ENCODE measurements at places on chromosomes 5 and 9.

GRCh38 chr9:26321935-26322334 lies 570.7 kb downstream of the CAAP1 start:
- DNase-seq = no peak

DNA sequence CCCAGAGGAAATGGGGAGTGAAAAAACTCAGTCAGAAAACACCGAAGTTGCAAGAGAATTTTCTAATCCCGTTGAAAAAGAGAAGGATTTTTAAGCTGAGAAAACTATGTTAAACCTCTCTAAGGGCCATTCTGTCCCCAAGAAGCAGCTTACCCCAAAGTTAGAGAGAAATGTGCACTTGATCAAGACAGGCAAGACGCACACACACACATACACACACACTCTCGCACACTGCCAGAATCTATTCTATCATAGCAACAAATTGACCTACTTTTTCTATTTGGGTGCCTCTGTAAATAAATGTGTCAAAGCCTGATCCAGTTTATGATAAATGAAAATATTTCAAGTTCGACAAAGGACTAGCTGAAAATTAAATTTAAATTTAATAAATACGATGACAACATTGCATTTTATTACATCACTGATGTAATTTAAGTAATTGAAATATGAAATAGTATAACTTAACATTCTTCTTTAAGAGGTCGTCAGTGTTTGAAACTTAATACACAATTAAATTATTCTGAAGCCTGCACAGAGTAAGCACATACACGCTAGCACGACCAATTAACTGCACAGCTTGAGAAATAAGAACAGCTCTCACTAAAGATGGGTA lies 5.9 kb downstream of the NFIL3 start:
- no peak for DNase-seq

- peak; percentile 16 for DNase-seq
These were observed 319.8 kb downstream of the HCN1 start for GRCh38 chr5:45376417-45376816.

GRCh38 chr9:91419222-91420191 lies 4.1 kb downstream of the NFIL3 start:
- peak; percentile 93 for DNase-seq

DNA sequence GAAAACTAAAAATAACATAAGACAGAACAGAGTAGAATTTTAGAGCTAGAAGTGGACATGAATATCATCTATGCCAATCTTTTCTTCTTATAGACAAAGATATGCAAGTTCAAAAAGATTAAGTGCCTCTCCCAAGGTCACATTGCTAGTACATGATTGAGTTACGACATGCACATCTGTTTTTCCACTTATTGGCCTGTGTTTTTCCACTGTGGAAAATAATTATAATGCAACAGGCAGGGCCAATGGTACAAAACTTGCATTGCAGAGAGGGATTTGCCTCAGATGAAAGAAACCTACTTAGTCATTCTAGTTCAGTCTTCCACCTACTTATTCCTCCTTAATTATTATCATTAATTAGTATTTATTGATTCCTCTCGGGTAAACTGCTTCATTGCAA lies 407.8 kb upstream of the SGCD start:
- DNase-seq = peak; percentile 44

DNA sequence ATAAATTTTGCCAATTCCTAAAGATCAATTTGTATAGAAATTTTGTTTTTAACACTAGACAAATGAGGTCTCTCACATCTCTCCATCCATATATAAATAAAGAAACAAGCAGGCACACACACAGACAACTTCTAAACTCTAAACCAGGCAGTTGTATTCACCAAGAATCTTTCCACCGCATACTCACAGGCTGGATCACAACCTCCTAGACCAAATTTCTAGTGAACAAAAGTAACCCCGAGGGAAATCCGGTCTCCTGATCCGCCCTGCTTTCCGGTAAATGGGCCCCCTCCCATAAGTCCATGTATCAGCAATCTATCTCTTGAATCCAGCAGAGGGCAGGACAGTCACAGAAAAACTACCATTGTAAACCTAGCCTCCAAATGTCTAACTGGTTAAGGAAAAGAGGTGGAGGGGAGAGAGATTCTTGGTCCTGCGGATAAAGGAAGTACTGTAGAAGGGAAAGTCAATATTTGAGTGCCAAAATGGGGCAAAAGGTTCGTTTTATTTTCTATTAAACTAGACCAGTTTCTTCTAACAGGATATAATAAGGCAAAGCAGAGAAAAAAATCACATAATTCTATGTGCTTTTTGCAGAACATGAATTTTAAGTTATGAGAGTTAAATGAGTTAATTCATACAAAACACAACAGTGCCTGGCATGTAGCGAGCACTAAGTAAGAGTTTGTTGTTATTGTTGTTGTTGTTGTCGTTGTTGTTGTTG lies 4.8 kb upstream of the SMU1 start:
- DNase-seq = peak; percentile 89

DNA sequence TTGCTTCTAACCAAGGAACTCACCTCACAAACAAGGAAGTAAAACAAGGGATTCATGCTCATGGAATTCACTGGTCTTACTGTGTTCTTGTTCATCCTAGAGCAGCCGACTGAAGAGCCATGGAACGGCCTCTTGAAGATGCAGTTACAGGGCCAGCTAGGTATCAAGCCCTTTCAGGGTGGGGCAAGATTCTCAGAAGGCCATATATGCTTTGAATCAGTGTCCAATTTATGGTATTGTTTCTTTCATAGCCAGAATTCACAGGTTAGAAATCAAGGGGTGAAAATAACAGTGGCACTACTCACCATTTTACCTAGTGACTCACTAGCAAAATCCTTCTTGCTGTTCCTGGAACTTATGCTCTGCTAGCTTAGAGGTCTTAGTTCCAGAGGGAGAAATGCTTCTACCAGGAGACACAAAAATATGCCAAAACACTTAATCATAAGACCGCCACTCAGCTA lies 159.5 kb upstream of the CDH10 start:
- peak; percentile 81 for DNase-seq

- peak; percentile 9 for DNase-seq
These were observed 30.3 kb downstream of the MELK start for GRCh38 chr9:36603006-36603405.

GRCh38 chr9:90517103-90517502 lies 125.5 kb downstream of the DIRAS2 start:
- DNase-seq = no peak

GRCh38 chr9:129635099-129636065 lies 6.6 kb downstream of the ASB6 start:
- DNase-seq = no peak

GRCh38 chr5:84286662-84287061 lies 98.0 kb downstream of the EDIL3 start:
- no peak for DNase-seq

DNA sequence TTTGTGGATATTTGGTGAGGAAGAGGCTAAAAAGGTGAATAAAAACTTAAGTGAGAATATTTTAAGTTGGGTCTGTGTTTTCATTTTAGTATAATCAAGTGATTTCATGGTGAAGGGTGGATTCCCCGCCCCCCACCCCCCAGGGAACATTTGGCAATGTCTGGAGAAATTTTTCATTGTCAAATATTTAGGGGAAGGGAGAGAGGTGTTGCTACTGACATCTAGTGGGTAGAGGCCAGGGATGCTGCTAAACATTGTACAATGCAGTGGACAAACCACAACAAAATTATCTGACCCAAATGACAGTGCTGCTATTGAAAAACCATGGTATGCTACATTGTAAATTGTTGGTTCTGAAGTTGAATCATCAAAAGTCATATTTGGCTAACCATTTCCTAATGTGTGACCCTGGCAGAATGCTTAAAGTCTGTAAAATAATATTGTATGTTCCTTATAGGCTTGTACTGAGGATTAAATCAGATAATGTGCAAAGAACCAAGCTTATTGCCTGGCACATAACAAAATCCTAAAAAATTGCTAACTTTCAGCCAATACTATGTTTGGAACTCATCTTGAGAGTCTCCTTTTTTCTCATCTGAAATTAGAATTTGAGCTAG lies 5.6 kb downstream of the C5orf24 start:
- DNase-seq = peak; percentile 53

DNA sequence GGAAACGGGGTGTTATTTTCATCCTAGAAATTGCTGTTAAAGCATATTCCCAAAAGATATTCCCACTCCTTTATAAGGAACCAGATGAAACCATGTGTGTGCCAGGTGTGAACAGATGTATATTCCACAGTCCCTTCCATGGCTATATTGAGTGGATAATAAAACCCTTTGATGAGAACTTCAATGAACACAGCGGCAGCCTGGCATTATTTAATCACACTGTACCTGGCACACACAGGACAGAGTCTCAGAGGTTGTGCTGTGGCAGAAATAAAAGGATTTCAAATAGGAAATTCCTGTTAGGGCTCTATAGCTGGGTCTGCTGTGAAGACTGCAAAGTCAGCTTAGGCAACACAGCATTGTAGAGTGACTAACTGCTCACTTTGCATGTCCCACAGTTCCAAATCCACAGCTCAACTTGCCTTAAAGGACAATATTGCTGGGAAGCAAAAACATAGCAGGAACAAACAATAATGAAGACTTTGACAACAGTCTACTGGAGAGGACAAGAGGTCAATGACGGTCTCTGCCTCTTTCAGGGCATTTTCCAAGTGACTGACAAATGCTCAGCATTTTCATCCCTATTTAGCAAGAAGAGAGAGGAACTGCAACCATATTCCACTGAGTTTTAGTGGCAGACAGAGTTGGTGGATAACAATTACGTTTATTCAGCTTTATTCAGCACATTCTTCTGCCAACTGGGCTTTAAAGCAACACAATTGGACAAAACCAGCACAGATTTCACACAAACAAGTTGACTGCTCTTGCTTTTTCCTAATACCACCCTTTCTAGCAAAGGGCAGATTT lies 255.7 kb upstream of the RGMB start:
- DNase-seq = no peak

- DNase-seq = no peak
These were observed 68.3 kb downstream of the FGF1 start for GRCh38 chr5:142617416-142618129.

DNA sequence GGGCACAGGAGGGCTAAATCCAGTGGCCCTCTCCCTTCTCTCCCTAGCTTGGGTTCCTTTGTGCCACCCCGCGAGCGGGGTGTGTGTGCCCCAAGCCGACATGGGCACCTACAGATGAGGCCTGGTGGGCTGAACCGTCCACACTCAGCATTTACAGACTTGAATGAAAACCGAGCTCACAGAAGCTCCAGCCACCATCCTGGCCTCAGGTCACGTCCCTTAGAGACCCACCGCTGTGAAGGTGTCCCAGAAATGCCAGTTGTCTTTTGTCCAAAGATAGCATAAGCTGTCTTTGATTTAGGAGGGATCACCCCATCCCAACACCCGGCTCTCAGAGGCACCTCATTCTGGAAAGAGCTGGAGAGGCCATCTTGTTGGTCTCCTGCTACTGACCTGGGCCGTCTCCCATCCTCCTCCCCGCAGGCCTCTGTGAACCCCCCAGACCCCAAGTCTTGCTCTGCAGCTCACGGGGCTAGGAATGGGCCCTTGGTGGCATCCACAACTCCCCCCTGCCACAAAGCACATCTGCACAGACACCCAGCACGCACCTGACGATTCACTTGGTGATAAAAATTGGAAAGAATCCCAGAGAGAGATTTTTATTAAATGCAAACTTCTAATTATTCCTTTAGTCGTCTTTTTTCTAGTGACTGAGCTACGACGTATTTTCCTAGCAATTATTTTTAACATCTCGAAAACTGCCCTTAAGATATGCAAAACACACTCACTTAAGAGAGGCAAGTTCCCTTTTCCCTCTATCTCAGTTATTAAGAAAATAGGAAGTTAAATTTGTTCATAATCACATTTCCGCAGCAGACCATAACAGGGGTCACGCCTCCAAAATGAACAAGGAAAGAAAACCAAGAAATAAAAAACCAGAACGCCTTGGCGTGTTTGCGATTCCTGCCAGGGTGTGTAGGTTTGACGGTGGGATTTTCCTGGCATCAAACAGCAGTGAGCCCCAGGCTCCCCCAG lies 80.5 kb upstream of the LMX1B start:
- no peak for DNase-seq

DNA sequence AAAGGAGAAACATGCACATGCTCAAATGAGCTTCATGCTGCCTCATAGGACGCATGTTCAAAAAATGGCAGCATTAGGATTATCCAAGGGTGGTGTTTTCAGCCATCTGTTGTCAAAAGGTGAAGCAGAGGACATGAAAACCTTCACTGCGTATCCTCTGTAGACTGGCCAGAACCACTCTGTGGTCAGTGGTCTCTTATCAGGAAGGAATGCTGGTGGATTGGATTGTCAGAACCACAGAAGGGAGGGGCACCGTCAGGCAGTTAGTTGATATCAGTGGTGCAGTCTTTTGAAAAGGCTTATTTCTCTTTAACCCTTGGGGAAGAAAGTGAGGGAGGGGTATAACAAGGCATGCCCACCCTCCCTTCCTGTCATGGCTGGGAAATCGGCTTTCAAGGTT lies 100.1 kb downstream of the FBXL7 start:
- DNase-seq = no peak

DNA sequence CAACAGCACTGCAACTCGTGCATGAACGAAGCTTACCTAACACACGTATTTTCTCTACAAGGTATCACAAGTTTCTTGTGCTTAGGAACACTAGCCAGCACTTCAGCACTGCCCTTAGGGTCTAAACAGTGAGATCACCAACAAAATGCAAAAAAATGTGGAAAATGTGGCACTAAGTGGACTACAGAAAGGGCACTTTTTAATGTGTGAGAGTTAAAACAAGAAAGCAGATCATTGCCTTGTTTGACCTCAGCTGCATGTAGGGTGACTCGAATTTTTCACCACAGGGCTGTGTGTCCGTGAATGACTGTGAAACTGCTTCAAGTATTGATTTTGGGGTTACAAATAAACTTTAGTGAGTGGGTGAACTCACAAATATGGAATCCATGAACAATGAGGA lies 90.5 kb downstream of the MARCHF3 start:
- DNase-seq = no peak

DNA sequence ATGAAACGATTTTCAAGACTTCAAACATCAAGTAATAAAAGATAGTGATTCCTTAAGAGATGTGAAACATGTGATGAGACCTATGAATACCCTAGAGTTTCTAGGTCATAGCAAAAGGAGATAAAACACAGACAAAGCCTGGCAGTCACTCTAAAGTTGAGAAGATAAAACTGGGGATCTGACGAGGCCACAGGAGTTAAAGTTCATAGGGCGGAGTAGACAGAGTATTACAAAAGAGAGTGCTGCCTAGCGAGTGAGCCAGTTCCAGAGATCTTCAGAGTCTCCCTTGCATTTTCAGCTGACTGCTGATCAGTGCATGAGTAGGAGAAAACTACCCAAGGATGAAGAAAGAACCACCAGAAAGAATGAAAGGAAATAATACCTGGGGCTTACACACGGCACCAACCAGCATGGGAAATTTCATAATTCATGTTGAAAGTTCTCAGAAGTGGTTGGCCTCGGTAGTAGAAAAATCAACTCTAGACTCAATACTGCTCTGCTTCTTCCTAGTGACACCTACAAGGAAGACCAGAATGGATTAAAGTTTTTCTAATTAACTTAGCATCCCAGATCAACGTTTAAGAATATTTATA lies 30.4 kb downstream of the FBXO4 start:
- DNase-seq = no peak

GRCh38 chr9:93326056-93326455 lies 125.4 kb upstream of the FAM120A start:
- no peak for DNase-seq

GRCh38 chr5:147017191-147017590 lies 138.6 kb upstream of the PPP2R2B start:
- no peak for DNase-seq
